Stomach (tissue), 19 donors: ENCODE measurements at places on chromosomes 5 and 9. TPM values are rescaled to one million over a fixed set of nuclear protein-coding genes. Genes with fewer than 3 reads are reported as not detected.

ZBTB6 gene
- 13.2 TPM for total RNA-seq

SOX30 gene
- total RNA-seq = 0.29 TPM

FBXW2 gene
- 55.6 TPM for total RNA-seq

GRCh38 chr5:96963267-96963666 lies 27.4 kb downstream of the LNPEP start:
- DNase-seq = peak; percentile 66

- DNase-seq = peak; percentile 65
Observed at GRCh38 chr9:137298401-137299202, 3.5 kb downstream of the NRARP start.

- DNase-seq = peak; percentile 94
Observed at GRCh38 chr9:27529316-27530278, at the start of gene MOB3B. Gene MOB3B, minus strand, starts transcription at chr9:27529814. Its CDS starts 74,264 bp downstream, at chr9:27455550.

DNA sequence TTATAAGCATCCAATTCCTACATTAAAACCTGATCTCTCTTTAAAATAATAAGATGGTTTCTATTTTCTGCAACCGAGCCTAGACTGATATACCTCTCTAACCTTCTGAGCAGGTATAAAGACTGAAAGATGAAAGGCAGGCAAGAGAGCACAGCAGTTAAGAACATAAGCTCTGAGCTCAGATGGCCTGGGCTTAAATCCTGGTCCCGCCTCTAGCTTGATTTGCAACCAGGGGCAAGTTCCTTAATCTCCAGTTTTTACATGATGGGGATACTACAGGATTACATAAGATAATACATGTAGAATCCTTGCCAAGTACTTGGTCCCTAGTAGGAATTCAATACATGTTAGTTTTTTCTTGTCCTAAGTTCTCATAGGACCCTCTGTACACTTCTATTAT lies 33.9 kb downstream of the SLC24A2 start:
- DNase-seq = no peak

DNA sequence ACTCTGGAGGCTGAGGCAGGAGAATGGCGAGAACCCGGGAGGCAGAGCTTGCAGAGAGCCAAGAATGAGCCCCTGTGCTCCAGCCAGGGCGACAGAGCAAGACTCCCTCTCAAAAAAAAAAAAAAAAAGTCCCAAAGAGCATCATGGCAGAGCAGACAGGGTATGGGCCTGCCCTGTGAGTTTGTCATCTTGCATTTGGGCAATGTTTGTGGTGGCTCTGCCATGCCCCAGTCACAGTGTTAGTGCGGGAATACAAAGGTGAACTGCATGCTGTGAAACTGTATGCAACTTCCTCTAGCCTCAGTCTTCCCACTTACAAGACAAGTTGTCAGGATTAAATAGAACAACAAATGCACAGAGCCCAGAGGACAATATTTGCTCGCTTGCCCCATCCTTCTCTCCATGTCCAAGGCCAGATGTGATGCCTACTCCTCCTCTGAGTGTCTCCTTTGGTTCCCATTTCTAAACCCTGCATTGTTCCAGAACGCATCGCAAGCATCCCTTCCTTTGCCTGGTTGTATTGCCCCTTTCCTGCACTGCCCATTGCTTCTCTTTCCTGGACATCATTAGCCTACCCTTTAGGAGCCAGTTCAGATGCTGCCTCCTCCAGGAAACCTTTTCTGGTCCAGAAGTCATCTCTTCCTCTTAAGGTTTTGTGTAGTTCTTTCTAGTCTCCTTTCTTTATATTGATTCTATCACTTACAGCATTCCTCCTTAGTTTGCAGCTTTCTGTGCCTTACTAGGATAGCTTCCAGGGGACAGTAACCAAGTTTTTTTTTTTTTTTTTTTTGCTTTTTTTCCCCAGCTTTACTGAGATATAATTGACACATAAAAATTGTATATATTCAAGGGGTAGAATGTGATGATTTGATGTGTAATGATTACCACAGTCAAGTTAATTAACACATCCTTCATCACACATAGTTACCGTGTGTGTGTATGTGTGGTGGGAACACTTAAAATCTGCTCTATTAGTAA lies 69.0 kb upstream of the TNFAIP8 start:
- no peak for DNase-seq

DNA sequence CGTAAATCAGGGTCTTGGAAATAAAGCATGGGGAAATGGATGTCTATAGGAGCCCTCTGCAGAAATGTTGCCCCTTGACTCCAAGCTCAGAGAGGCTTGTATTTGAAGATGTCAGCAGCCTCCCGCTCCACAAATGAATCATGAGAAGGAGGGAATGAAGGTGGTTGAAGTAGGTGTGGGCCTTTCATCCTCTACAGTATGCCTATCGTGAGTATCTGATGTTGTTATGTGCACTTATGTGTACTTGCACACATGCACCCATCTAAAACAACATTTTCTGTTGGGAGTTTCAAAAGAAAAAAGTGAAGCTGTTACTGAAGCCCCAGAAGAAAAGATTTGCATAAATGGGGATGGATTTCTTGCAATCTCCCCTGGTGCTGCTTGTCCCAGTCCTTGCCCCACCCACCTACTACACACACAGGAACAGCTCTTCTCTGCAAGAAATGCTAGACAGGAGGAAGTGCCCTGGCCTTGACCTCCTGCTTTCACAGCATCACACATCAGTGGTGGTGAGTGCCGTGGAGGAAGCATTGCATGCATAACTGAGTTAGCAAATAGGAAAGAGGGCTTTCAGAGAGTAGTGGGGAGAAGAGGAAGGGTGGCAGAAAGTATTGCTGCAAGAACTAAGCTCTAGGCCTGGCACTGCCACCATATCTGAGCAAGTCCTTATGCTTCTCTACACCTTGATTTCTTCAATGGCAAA lies 156.1 kb downstream of the SNX18 start:
- DNase-seq = peak; percentile 75
